ENCODE measurements at places on chromosomes 2 and 18. TPM values are rescaled to one million over a fixed set of nuclear protein-coding genes. Genes with fewer than 3 reads are reported as not detected.
A peak's percentile ranks its signal among the peaks of the same experiment; 100 is the strongest.

DNA sequence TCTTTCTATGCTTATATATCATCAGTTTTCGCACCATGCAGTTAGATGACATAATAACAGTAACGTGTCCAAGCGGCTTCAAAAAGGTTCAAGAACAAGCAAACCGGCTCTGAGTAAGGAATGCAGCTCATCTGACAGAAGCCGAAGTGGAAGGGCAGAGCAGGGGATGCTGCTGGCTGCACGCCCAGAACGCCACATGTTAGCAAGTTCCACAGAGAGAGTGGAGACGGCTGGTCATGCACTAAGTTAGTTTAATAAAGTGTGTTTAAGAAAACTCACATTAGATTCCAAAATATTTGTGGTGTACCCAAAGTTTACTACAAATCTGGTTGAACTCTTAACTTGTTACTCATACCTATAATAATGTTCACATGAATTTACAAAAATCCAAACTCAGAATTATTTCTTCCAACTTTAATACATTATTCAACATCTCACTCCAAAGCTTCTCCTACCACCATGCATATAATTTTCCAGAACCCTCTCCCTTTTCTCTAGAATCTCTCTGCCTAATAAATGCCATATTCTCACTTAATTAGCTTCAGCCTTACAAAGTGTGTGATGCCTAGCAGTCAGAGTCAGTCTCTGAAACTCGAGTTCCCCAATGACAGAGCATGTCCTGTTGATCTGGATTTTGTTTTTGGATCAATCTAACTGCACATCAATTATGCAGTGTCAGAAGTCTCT lies 170.0 kb downstream of the DNAH7 start:
- DNase-seq = peak; percentile 92

- no peak for DNase-seq
Measured at GRCh38 chr2:230203110-230203676, 16.6 kb downstream of the SP110 start.

DNA sequence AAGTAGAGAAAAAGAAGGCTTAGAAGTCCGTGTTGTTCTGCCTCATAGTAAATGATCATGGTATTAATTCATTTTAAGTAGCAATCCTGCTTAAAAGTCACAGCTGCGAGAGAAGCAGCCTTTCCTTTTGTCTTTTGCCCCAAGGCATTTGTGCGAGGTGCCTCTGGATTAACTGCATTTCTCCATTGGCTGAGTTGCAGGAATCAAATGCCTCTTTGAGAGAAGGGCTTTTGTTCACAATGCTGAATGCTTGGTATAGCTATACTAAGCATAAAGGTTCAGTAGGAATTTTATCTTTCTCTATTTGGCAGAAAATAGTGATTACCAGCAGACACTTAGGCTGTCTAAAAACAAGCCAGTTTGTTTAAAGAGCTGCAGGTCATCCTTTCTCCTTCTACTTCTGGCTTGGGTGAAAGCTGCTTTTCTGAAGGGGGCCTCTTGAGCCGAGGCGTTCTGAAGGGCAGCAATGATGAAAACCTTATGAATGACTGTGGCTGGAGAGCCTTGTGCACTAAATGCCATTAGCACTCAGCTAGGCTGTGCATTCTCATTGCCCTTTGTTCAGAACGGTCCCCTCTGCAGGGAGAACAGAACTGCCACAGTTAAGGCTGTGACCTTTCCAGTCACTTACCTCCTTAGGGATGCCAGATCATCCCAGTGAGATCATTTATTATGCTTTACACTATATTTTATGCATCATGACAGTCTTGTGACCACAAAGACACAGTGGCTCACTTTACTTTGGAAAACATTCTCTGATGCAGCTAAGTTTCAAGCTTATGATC lies 68.8 kb upstream of the TMEM87B start:
- peak; percentile 28 for DNase-seq

- DNase-seq = no peak
Measured at GRCh38 chr2:195985741-195986140, 82.9 kb downstream of the DNAH7 start.

GRCh38 chr18:3605954-3606443 lies 156.0 kb downstream of the TGIF1 start:
- DNase-seq = peak; percentile 47

GRCh38 chr18:38454764-38455469 lies 889.3 kb upstream of the CELF4 start:
- no peak for DNase-seq

- DNase-seq = no peak
Measured at GRCh38 chr18:78510636-78511035, 469.0 kb upstream of the SALL3 start.

GRCh38 chr2:188280811-188281222 lies 10.9 kb upstream of the GULP1 start:
- DNase-seq = no peak

- no peak for DNase-seq
Measured at GRCh38 chr2:71793926-71794325, 340.6 kb downstream of the DYSF start.

- DNase-seq = peak; percentile 48
Measured at GRCh38 chr2:196182439-196183171, 11.2 kb upstream of the STK17B start.

- peak; percentile 88 for DNase-seq
Measured at GRCh38 chr2:60555066-60555782, 1.8 kb upstream of the BCL11A start.

GRCh38 chr2:43131051-43131889 lies 95.1 kb downstream of the ZFP36L2 start:
- peak; percentile 46 for DNase-seq

DNA sequence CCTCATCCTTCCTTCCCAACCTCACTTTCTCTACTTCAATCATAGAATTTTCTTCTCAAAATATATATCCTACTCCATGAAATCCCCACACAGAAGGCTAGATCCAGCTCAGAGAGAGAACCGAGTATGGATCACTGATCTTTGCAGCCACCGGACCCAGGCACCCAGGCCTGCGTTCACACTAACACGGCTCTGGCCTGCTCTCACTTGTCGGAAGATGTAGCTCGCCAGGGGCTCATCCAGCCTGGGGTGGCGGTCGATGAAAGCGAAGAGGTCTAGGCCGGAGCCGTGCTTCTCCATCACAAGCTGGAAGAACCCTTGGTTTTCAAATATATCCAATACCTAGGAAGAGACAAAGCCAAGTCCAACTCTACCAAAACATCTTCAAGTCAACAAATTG lies 12.7 kb upstream of the MTERF4 start:
- no peak for DNase-seq

GRCh38 chr2:24046599-24046929 lies 627 bp downstream of the WDCP start:
- DNase-seq = no peak

- DNase-seq = no peak
Measured at GRCh38 chr2:20353241-20353992, 2.8 kb upstream of the PUM2 start.

DNA sequence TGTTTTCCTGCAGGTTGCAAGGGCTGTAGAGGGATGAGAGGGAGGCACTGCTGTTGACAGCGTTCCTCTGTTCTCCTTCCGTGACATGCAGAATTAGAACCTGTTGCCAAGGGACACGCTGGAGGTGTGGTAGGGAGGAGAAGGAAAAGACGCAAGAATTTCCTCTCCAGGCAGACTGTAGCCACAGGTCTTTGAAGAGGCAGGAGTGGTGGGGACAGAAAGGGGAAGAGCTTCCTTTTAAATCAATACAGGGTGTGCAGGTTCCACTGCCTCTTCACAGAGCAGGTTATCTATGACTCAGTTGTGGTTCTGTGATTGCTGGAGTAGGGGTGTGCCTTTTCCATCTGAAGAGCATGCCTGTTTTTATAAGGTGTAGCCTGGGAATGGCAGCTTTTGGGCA lies 133.0 kb downstream of the WDSUB1 start:
- no peak for DNase-seq

DNA sequence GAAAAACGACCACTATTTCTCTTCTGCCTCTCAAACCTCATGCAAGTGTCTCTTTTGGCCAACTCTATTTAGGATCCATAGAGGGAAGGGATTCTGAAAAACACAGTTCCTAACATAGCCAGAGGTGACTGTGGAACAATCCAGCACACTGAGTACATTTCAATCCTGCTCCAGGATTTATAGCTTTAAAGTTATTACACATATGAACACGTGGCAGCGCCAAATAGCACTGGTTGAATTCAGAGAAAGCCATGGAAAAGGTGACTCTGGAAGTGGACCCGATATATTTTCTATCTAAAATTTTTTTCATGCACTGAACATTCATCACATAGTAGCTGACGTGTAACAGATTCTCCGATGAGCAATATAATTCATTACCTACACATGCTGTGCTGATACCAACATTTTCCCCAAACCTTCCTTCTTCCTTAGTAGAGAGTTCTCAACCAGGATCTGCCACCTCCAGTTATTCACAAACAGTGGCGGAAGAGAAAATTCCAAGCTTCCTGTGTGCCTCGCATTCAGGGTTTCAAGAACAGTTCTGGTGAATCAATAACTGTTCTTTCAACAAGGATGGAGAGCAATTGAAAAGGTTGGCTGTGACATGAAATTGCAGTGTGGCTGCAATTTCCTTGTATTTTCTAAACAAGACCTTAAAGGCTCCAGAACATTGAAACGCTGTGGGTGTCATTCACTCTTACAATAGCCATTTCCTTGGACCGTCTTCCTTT lies 25.7 kb upstream of the TTR start:
- no peak for DNase-seq

DNA sequence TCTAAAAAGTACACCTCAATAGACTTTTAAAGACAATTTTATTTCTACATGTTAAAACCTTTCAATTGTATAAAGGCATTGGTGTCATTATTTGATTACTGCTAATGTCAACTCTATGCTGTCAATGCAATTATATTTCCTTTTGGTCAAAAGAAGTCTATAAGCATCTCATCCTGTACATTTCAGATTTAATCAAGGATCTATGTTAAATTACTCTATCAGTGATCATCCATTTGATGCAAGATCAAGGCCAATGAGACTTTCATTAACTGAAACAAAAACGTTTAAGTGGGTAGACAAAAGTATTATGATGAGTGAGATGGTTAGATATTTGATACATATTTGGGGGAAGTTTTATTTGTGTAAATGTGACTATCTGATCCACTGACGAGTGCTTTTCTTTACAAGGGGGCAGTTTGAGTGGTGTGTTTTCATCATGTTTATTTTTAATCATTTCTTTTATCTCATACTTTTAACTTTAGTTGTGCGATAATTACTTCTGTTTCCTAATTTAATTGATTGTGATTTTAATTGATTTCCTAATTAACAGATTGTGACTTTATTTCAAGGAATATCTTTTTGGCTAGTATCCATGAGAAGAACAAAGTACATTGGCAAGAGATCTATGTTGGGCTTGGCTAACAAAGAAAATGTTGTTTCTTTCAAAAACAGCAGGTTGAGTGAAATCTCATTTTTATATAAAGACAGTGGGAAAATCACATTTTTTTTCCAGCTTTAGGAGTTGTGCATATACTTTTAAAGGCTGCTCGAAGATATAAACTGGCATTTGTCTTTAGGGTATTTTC lies 1.1 kb downstream of the ARHGAP28 start:
- no peak for DNase-seq

- no peak for DNase-seq
Measured at GRCh38 chr2:29241955-29242565, 126.8 kb downstream of the CLIP4 start.

DNA sequence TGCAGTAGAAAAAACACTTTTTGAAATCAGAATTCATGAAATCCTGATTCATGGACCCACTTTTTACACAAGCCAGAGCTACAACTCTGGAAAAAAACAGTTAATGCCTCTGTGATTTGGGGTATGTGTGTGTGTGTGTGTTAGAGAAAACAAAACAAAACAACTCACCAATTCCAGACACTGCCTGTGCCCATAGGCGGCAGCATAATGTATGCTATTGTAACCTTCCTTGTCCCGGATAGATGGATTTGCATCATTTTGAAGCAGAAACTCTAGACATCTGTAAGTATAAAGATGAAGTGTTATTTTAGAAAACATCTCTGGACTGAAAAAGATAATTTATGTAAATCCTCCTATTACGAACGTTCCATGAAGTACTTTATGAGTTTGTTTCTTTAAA lies 152.0 kb upstream of the PGAP1 start:
- DNase-seq = peak; percentile 81

DNA sequence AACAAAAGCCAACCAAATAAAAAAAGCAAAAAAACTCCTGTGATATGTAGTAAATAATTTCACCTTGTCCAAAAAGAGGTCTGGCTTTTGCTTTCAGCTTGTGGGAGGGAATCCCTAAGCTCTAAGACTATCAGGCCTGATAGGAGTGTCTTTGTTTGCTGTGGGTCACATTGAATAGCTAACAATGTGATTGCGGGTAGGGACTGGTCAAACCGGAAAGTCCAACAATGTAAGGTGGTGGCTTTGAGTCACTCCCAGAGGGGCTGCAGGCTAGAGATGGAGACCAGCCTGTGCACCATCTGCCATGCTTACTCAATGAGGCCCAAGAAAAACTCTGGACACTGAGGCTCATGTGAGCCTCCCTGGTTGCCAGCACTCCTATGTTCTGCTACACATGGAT lies 192.9 kb downstream of the TFCP2L1 start:
- no peak for DNase-seq

DNA sequence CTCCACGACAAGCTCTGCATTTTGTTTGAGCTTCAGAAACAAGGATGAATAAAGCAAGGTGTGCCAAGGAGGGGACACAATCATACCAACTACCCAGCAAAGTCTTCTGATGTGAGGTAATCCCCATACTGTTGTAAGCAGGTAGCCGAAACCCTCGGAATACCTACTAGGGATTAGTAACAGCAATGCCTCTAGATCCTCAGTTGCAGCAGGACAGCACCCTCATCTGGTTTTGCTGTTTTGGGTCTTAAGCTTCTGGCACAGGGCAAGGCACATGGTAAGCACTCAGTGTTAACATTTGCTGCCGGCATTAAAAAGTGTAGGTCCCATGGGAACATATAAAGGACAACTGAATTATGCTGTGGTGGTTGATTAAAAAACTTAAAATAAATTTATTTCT lies 16.0 kb upstream of the LINC00305 start:
- DNase-seq = no peak

DNA sequence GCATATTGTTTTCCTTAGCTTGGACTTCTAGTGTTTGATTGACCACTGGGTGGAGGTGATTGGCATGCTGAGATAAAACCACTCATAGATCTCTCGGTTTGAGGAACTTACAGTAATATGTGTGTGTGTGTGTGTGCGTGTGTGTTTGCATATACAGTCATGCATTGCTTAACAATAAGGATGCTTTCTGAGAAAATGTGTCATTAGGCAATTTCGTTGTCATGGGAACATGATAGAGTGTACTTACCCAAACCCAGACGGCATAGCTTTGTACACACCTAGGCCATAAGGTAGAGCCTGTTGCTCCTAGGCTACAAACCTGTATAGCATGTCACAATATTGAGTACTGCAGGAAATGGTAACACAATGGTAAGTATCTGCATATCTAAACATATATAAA lies 167.3 kb downstream of the NYAP2 start:
- no peak for DNase-seq

The SGO2 gene
- 37.3 TPM for total RNA-seq

The WNT10A gene
- 0.47 TPM for total RNA-seq

The SF3B1 gene
- 287 TPM for total RNA-seq

The VWC2L gene
- not detected for total RNA-seq

The SLC39A10 gene
- 42.3 TPM for total RNA-seq

The AKAIN1 gene
- total RNA-seq = not detected

The TMEM247 gene
- not detected for total RNA-seq

The PLGLB2 gene
- total RNA-seq = 1.2 TPM

The LYG2 gene
- total RNA-seq = not detected

The ZSWIM2 gene
- not detected for total RNA-seq

The DHRS9 gene
- not detected for total RNA-seq

The GALNT13 gene
- not detected for total RNA-seq

The NPHP1 gene
- total RNA-seq = 4.5 TPM

The C2orf78 gene
- not detected for total RNA-seq
